IPS DF 6.9 (cell line): ENCODE measurements at places on chromosomes 12 and 14.

DNA sequence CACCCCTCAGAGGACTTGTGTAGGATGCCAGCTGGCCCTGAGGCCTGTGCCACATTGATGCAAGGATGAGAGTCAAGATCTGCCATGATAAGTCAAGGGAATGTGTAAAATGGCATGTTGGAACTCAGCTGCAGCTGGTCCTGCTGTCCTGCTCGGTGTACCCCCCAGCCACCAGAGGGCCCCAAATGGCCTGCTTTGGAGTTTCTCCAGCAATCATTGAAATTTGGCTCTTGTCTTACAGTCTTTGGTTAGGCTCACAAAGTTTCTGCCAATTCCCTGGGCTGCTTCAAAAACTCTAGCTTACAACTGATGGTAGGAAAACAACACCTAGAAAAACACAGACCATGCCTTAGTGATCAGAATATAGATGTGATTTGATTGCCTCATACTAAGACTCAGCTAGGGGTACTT, 76.8 kb downstream of the HSD17B6 start:
- H3K4me1 ChIP-seq, result no peaks in the 10 kb centered on the region
- no peaks in the 10 kb centered on the region for H3K27me3 ChIP-seq
- DNase-seq, result peak; percentile 35

GRCh38 chr12:130589540-130590317, 126.4 kb downstream of the RIMBP2 start:
- no peaks in the 10 kb centered on the region for H3K36me3 ChIP-seq
- H3K4me1 ChIP-seq, result no peaks in the 10 kb centered on the region
- no peaks in the 10 kb centered on the region for H3K27me3 ChIP-seq
- DNase-seq, result no peak
- no peak overlapping the region for H3K4me3 ChIP-seq

- no peaks in the 10 kb centered on the region; the same call in 1 of the 2 replicates for H3K4me1 ChIP-seq
- no peaks in the 10 kb centered on the region for H3K36me3 ChIP-seq
- no peak for DNase-seq
- no peak overlapping the region for H3K4me3 ChIP-seq
- H3K27ac ChIP-seq, result no peak overlapping the region
These were observed 39.2 kb upstream of the MEG3 start for GRCh38 chr14:100786576-100787219.

DNA sequence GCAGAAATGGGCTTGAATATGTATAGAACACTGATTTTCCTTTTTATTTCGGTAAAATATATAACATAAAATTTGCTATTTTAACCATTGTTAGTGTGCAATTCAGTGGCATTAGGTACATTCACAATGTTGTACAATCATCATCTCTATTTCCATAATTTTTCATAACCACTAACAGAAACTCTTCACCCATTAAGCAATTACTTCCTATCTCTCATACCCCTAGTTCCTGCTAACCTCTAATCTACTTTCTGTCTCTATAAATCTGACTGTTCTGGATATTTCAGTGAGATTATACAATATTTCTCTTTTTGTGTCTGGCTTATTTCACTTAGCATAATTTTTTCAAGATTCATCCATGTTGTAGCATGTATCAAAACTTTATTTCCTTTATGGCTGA, 8.9 kb upstream of the RNF212B start:
- no peaks in the 10 kb centered on the region for H3K27me3 ChIP-seq
- no peak for DNase-seq
- no peak overlapping the region for H3K27ac ChIP-seq
- no peaks in the 10 kb centered on the region for H3K4me1 ChIP-seq
- no peaks in the 10 kb centered on the region for H3K36me3 ChIP-seq

DNA sequence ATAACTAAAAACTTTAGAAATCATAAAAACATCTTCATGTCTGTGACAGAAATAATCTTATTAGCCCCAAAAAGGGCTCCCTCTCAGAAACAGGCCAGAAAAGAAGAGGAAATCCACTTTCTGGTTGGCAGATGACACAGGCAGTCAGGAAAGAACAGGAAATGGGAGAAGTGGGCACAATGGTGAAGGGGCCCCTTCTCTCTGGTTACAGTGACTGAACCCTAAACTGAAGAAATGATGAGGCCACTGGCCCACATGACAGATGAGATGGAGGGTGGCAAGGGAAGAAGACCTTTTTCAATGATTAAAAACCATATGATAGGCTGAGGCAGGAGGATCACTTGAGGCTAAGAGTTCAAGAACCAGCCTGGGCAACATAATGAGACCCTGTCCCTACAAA, 21.1 kb downstream of the TCTN1 start:
- no peaks in the 10 kb centered on the region; the same call in 1 of the 2 replicates for H3K27me3 ChIP-seq
- H3K27ac ChIP-seq, result no peak overlapping the region
- H3K4me3 ChIP-seq, result no peak overlapping the region

DNA sequence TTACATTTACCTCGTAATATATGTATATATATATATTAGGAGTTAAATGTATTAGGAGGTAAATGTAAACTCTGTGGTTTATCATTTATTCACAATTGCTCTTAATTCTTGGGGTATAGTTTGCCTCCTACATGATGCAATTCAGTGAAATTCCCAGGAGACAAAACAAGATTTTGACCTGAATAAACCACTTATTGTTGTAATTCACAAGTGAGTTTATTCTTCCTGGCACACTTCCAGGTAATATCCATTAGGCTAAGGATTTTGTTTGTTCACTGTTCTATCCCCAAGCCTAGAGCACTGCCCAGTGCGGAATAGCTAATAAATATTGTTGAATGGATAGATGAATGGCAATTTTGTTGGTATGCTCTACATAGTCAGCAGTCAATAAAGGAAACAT, 3.0 kb downstream of the SMIM10L1 start:
- no peak for DNase-seq
- no peaks in the 10 kb centered on the region for H3K4me1 ChIP-seq
- H3K27ac ChIP-seq, result no peak overlapping the region
- H3K27me3 ChIP-seq, result no peaks in the 10 kb centered on the region
- H3K36me3 ChIP-seq, result no peaks in the 10 kb centered on the region
- H3K4me3 ChIP-seq, result no peak overlapping the region

- no peak overlapping the region for H3K4me3 ChIP-seq
- H3K36me3 ChIP-seq, result no peaks in the 10 kb centered on the region
- H3K27ac ChIP-seq, result no peak overlapping the region
- DNase-seq, result no peak
These were observed 181.6 kb downstream of the KTN1 start for GRCh38 chr14:55761651-55762050.

GRCh38 chr12:87793131-87793530, 236.1 kb downstream of the C12orf50 start:
- no peaks in the 10 kb centered on the region for H3K4me1 ChIP-seq
- no peaks in the 10 kb centered on the region for H3K36me3 ChIP-seq
- no peaks in the 10 kb centered on the region for H3K27me3 ChIP-seq
- DNase-seq, result no peak
- no peak overlapping the region for H3K27ac ChIP-seq

DNA sequence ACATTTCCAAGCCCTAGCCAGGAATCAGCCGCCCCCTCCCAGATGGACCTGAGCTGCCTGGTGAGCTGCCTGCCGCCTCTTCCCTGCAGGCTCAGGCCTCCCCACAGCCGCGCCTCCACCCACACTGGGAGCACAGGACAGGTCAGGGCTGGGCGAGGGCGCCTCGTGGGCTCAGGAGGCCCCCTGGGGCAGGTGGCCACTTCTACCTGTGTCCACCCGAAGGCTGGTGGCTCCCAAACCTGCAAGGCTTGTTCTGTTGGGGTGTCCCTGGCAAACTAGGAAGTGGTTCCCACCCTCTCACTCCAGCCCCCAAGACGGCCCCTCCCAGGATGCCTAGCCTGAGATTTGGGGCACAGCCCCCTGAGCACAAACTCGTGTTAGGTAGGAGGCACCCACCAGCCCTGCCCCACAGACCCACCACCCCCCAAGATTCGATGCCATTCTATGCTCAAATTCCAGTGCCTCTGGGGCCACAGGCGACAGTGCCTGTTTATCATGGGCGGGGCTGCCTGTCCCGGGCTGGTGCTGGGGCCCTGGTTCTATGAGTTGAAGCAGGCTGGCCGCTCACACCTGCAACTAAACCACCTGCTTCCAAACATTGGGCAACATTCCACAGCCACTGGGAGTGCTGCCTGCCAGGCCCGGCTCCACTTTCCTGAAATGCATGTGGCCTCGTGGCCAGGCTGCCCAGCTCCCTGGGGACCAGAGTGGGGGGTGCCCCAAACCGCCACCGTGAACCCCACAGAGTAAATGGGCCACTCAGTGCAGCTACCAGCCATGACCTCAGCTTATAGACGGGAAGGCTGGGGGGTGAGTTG, 6.8 kb downstream of the MMP17 start:
- H3K27me3 ChIP-seq, result no peaks in the 10 kb centered on the region
- H3K36me3 ChIP-seq, result no peaks in the 10 kb centered on the region; the same call in 1 of the 2 replicates
- H3K4me3 ChIP-seq, result no peak overlapping the region
- no peak for DNase-seq
- peaks cover 3% of the 10 kb centered on the region; the same call in 1 of the 2 replicates for H3K4me1 ChIP-seq

DNA sequence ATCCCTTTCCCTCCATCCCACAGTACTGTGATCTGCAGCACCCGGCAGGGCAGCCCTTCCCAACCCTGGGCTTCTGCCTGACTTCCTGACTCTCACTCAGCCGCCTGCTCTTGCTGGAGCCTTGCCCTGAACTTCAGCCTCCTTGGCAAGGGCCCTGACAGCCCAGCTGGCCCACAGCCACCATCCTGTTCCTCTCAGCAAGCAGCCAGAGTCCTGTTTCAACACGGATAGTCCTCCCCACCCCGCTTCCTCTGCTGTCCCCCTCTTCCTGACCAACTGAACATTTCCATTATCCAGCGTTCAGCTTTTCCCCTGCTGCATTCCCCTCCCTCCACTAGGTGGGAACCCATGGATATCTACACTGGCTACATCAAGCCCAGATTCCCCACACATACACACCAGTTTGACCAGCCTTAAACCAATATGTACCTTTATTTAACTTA, 74.0 kb upstream of the MDM1 start:
- no peaks in the 10 kb centered on the region for H3K36me3 ChIP-seq
- no peaks in the 10 kb centered on the region for H3K27me3 ChIP-seq
- DNase-seq, result no peak
- H3K4me1 ChIP-seq, result no peaks in the 10 kb centered on the region
- no peak overlapping the region for H3K27ac ChIP-seq
- no peak overlapping the region for H3K4me3 ChIP-seq

- H3K4me3 ChIP-seq, result no peak overlapping the region
- peaks cover 3% of the 10 kb centered on the region; the same call in 1 of the 2 replicates for H3K4me1 ChIP-seq
- H3K27ac ChIP-seq, result no peak overlapping the region
- no peaks in the 10 kb centered on the region for H3K27me3 ChIP-seq
These were observed 84.8 kb downstream of the RBM19 start for GRCh38 chr12:113880988-113881962.

DNA sequence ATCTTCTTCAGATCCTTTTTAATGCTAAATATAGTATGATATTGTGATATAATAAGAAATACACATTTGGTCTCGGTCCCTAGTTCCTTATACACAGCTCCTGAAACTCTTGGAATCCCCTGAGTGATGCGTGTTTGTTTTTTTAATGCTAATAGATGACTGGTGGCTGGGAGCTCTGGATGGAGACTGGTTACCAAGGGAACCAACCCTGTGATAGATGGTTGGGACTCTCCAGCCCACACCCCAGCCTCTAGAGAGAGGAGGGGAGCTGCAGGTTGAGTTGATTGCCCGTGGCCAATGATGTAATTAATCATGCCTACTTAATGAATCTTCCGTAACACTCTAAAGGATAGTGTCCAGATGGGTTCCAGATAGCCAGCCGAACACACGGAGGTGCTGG, 140.6 kb downstream of the FBXL14 start:
- H3K27me3 ChIP-seq, result no peaks in the 10 kb centered on the region
- DNase-seq, result no peak
- no peaks in the 10 kb centered on the region for H3K36me3 ChIP-seq
- H3K4me3 ChIP-seq, result no peak overlapping the region
- H3K4me1 ChIP-seq, result no peaks in the 10 kb centered on the region
- no peak overlapping the region for H3K27ac ChIP-seq

DNA sequence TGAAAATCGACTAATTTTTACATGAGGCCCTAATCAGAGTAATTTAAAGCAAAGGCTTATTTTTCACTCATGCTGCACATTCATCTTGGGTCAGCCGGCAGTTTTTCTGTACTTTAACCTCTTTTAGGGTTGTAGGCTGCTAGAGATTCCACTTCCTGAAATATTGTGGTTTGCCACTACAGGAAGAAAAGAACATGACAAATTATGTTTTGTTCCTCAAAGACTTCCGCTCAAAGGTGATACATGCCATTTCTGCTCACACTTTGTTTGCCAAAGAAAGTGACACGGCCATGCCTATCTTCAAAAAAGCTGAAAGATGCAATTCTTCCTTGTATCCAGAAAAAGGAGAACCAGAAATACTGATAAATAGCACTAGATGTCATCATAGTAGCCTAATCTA, 183.4 kb upstream of the PPFIA2 start:
- H3K4me1 ChIP-seq, result no peaks in the 10 kb centered on the region
- H3K36me3 ChIP-seq, result no peaks in the 10 kb centered on the region
- H3K4me3 ChIP-seq, result no peak overlapping the region
- no peak overlapping the region for H3K27ac ChIP-seq

- no peaks in the 10 kb centered on the region for H3K36me3 ChIP-seq
- no peaks in the 10 kb centered on the region for H3K27me3 ChIP-seq
- H3K27ac ChIP-seq, result no peak overlapping the region
- no peak overlapping the region for H3K4me3 ChIP-seq
These were observed 203.1 kb upstream of the PPFIA2 start for GRCh38 chr12:81962126-81962856.

DNA sequence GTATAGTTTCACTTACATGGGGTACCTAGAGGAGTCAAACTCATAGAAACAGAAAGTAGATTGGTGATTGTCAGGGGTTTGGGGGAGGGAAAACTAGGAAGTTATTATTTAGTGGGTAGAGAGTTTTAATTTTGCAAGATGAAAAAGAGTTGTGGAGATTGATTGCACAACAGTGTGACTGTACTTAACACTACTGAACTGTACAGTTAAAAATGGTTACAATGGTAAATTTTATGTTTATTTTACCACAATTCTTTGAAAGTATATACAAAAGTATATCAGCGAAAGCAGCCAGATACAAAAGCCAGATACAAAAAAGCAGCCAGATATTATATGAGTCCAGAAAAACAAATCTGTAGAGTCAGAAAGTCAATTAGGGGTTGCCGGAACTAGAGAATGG, 247.6 kb downstream of the IPO8 start:
- DNase-seq, result no peak
- H3K4me1 ChIP-seq, result no peaks in the 10 kb centered on the region
- H3K36me3 ChIP-seq, result no peaks in the 10 kb centered on the region
- no peaks in the 10 kb centered on the region for H3K27me3 ChIP-seq
- no peak overlapping the region for H3K27ac ChIP-seq
- H3K4me3 ChIP-seq, result no peak overlapping the region

DNA sequence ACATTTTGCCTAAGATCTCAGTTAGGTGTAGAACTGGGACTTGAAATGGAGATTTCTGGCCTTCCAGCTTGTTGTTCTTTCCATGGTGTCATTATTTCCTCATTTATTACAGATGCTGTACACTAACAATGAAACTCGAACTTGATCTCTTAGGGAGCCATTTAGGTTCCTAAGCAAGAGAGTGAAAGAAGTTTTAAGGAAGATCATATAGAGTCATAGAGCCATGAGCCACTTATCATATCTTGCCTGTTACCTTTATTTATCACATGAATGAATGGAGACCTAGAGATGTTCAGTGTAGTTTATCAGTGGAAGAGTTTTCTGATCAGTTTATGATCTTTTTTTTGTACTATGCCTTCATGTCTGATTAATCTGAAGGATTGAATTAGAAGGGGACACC, 9.9 kb downstream of the HELB start:
- DNase-seq, result no peak
- no peaks in the 10 kb centered on the region for H3K4me1 ChIP-seq
- H3K36me3 ChIP-seq, result peaks cover 3% of the 10 kb centered on the region; the same call in 1 of the 2 replicates
- H3K27me3 ChIP-seq, result no peaks in the 10 kb centered on the region
- no peak overlapping the region for H3K27ac ChIP-seq
- no peak overlapping the region for H3K4me3 ChIP-seq
